ENCODE measurements at places on chromosomes 3 and 15.

GRCh38 chr3:140368223-140368811, 309.5 kb upstream of the TRIM42 start:
- no peak for DNase-seq

- DNase-seq: no peak
Measured at GRCh38 chr3:4394048-4394447, 73.0 kb downstream of the SUMF1 start.

DNA sequence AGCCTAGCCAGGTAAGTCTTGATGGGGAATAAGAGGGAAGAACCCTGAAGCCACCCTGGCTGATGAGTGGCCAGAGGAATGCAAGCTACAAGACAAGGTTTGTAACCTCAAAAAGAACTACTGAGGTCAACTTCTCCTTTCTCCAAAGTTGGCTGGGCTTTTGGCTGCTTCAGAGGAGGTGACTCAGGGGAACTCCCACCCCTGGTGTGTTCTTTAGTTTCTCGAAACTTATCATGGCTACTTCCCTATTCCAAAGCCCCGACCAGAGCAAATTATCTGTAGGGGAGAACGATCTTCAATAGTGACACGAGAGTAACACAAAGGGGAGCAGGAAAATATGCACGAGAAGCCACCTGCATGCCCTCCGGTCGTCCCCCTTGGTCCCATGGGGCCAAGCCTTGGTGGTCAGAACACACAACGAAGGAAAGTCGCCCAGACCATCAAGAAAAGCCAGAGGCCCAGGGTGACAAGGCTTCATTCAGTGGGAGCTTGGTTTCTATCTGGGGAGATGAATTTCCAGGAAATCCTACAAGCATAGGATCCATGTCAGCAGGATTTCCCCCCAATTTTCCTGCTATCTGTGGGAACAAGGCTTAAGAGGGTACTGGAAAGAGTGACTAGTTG, 6.5 kb upstream of the BCL2A1 start:
- no peak for DNase-seq

DNA sequence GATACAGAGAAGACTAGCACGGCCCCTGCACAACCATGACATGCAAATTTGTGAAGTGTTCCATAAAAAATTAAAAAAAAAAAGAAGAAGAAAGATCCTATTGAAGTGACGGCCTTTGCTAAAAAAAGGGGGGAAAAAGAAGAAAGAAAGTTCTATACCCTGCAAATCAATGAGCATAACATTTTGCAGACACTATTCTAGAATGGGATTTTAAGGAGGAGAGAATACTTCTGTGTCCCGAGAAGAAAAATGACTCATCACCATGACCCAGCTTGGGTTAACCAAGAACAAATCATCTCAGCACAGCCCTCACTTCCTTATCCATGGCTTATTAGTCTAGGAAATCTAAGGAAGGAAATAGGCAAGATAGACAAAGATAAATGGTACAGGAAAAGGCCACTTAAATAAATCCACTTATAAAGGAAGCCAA, 7.4 kb upstream of the SH3BP5 start:
- no peak for DNase-seq

GRCh38 chr3:18447720-18448119, 22.6 kb upstream of the SATB1 start:
- DNase-seq: no peak

- peak; percentile 33 for DNase-seq
Measured at GRCh38 chr3:196518966-196519717, 4.0 kb upstream of the SMCO1 start.

DNA sequence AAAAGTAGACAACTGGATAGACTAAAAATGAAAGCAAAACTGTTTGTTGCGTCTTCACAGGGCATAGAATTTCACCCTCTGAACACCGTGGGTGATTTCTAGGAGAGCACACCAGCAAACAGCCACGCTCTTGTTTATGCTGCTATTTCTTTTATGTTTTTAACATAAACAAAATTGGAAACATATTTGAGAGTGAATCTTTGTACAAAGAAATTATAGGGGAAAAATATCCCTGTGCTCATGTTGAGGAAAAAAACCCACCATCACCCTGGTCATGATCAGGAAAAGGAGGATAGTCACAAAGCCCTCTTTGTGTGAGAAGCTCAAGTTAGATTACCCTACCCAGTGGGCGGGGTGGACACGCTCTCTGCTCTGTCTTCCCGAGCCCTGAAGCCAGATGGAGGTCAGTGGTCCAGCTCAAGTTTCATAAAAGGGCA, 313.3 kb downstream of the SATB1 start:
- DNase-seq: no peak

DNA sequence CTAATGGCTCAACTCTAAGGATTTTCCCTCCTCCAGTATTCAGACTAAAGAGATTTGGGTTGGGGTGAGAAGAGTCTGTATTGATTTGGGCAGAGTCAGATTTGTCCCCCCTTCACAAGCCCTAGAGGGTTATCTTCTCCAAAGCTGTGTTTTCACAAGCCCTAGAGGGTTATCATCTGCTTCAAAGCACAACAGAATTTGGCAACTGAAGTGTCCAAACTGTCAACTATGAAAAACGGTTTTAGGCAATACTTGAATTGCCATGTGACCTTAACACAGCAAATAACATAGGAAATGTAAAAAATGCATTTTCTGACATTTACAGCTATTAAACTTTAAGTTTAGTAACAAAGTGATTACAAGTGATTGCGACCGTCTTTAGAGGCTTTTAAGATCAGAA, 119.9 kb downstream of the IMPG2 start:
- no peak for DNase-seq

GRCh38 chr15:67009576-67010569, 55.5 kb upstream of the SMAD3 start:
- DNase-seq: no peak
